ENCODE measurements at places on chromosomes 7 and 10.

GRCh38 chr7:7979558-7979957 lies 11.0 kb downstream of the GLCCI1 start:
- no peak for DNase-seq

DNA sequence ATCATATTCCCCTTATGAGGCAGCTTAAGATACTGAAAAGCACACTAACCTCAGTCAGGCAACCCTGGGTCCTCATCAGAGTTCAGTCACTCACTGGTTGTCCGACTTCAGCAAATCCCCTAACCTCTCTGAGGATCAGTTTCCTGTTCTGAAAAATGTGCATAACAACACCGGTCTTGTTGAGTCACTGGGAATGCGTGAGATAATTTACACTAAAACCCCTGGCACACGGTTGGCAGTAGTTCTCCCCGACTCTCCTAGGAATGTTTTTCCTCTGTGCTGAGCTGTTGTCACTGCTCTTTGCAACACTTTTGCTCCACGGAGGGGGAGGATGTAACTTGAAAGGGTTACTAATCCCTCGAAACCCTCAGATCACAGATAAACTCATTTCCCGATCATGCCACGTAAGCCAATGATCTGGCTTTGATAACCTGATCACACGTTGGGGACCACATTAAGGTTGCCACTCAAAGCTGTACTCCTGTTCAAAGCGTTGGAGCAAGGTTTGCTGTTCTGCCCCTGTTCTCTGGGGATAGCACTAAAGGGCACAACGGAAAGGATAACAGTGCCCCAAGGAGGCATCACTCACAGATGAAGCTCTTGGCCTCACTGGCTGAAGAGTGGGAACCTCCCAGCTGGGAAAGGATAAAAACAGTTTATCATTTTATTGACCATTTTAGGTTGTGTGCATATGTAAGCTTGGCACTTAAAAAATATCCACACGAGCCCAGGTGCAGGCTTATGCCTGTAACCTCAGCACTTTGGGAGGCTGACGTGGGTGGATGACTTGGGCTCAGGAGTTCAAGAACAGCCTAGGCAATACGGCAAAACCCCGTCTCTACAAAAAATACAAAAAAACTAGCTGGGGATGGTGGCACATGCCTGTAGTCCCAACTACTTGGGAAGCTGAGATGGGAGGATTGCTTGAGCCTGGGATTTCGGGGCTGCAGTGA lies 5.0 kb upstream of the RBM17 start:
- no peak for DNase-seq

DNA sequence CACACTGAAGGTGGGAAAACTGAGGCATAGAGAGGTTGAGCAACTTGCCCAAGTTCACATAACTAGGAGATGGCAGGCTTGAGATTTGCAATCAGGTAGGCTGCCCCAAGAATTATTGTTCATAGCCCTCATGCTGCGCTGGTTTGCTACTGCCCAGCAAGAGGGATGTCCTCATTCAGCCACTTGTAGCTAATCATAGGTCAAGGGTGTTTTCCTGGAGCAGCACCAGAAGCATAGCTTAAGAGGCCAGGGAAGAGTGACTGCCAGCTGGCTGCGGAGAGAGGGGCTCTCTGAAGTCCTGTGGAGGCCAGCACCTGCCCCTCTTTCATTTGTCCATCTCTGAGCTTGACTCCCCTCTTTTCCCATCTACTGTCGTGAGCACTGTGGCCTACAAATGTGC lies 15.0 kb downstream of the CDHR3 start:
- no peak for DNase-seq

- no peak for DNase-seq
These were observed 123.6 kb downstream of the CXCL12 start for GRCh38 chr10:44261296-44261695.

DNA sequence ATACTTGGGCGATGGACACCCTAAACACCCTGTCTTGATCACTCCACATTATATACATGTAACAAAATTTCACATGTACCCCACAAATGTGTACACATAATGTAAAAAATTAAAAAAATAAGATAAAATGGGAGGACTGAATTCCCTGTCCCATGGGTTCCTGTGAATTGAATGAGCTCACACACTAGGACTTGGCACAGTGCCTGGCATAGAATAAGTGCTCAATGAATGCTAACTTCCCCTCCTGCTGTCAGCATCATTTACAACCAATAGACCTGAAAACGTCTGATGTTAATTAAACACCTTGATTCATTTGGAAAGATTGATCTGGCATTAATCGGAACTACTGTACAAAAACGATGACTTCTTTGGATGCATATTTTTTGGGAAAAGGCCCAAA lies 117.3 kb upstream of the ZNF438 start:
- DNase-seq, result no peak

GRCh38 chr7:24728503-24729364 lies 28.5 kb downstream of the GSDME start:
- no peak for DNase-seq

DNA sequence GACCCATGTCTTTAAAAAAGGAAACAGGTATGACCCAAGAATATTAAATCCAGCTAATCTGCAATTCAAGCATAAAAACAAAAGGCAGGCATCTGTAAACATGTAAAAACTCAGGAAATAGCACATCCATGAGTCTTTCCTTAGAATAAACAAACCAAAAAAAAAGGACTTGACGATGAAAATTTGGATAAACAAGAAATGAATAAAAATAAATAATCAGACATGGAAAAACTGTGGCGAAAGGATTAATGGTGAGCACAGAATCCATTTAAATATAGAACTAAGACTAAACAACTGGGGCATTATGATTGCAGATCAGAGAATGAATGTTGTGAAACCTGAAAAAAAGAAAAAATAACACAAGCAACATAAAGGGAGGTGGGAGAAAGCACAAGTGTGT lies 170.1 kb downstream of the DOCK4 start:
- DNase-seq, result no peak

DNA sequence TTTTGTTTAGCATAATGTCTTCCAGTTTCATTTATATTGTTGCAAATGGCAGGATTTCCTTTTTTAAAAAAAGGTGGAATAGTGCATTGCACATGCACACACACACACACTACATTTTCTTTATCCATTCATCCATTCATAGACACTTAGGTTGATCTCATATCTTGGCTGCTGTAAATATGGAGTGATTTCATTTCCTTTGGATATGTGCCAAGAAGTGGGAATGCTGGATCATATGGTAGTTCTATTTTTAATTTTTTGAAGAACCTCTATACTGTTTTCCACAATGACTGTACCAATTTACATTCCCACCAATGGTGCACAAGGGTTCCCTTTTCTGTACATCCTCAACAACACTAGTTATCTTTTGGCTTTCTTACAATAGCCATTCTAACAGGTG lies 68.9 kb downstream of the EBLN1 start:
- DNase-seq, result no peak

DNA sequence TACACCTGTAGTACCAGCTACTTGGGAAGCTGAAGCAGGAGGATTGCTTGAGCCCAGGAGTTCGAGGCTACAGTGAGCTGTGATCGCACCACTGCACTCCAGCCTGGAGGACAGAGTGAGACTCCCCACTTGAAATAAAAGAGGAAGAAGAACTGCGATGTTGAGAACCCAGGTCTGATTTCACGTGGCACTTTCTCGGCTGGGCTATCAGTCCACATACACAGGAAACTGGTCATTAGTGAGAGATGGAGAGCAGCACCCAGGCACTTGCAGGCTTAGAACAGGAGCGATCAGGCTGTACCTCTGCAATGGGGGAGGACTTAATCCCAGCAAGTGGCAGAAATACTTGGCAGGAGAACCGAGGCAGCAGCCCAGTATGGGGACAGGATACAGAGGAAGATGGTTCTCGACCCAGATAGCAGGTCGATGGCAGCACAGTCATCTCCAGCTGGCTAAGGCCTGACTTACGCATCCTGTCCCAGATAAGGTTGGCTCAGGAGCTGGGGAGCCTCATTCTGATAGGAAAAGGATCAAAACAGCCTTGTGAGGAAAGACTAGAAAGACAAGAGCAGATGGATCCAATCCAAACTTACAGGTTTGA lies 487.7 kb upstream of the AUTS2 start:
- DNase-seq, result no peak

DNA sequence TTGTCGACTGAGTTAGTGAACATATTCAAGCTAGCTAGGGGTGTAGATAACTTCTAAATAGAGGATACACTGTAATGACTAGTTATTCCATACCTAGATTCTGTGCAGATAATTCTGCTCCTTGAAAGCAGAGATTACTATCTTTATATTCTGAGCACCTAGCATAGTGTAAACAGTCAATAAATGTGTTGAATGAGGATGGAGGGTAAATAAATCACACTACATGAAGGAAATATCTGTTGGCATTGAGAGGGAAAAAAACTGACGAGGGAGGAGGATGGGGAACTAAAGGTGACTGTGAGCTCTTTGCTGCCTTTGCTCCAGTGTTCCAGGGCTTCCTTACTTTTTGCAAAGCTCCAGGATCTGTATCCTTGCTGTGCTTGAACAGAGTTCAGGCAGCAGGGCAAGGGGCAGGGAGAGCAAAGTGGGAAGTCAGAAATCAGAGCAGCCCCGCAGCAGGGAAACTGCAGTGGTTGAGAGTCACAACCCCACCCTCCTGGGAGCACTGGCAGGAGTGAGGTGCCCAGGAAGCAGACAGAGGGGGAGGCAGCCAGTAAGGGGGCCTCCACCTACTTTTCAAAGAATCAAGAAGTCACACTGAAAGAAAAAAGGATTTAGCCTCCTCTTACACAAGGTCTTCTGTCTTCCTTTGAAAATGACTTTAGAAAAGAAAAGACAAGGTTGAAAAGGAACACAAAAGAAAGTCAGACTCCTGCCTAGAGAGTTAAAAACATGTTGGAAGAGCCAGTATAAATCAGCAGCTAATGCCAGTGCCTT lies 71.8 kb upstream of the LRRN3 start:
- DNase-seq, result no peak

Data from stimulated activated CD8-positive, alpha-beta memory T cell treated with anti-CD3 and anti-CD28 coated beads, Interleukin-2, amount 100 ng/mL, for 1 hour (primary cell).